GM18507 (cell line): ENCODE measurements at places on chromosomes 11 and 22.

GRCh38 chr11:13061294-13061990 is 52.3 kb downstream of the RASSF10 start:
- DNase-seq: no peak

DNA sequence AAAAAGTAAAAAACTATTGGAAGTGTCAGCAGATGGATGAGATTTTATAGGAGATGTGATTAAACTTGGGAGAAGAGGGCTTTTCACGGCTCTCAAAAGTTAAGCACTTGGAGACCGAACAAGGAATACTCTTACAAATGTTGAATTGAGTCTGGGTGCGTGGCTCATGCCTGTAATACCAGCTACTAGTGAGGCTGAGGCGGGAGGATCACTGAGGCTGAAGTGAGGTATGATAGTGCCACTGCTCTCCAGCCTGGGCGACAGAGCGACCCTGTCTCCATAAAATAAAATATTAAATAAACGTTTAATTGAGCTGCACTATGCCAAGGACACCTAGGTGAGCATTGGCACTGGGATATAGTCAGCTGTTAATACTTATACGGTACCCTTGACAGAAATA is 1.9 kb downstream of the CEP57 start:
- no peak for DNase-seq

DNA sequence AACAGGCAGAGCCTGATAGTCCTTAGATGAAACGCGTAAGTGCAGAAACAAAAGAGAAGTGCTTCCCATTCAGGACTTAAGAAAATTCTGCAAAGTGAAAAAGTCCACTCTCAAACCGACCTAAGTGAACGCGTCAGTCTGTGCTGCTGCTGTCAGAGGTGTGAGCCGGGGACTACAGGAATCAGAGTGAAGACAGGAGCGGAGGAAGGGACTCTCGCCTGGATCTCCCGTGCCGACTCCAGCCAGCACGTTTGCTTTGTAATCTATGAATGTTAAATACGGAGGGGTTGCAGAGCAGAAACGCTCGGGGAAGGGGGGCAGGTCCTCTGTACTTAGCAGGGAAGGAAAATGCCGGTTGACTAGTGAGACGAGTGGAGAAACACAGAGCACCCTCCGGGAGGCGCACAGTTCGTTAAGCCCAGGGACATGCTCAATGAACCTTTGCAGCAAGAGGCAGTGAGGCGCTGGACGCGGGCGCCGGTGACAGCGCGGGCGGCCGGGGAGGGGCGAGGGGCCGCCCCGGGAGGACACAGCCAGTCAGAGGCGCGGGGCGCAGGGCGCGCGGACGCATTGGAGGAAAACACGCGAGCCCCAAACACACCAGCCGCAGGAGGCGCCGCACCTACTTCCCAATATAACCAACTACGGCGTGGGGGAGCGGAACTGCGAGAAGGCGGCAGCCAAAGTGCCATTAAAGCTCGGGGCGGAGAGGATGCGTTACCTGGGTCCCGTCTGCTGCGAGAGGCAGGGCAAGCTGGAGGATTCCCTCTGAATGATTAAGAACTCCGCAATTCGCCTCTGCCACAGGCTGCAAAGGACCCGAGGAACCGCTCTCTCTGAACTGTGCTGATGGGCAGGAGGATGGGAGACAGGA is at the start of gene CNTN5:
Gene CNTN5, plus strand, starts transcription at position 598 of the 874 bp plus-strand sequence.
- no peak for DNase-seq

DNA sequence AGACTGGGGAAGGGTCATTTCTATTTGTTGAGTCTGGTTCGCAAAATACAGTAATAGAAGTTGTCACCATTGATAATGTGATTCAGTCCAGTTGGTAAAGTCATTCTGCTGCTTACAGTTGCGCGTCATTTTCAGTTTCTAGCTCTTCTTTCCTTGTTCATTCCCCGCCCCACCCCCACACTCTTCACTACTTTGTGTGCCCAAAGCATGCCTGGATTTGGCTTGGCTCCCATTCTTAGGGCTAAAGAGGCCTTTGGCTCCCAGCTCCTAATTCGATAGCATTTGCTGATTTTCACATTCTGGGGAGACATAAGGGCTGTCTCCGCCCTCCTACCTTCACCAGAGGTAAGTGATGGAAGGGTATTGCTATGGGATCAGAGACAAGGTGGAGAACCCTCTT is 43.0 kb downstream of the CECR2 start:
- DNase-seq: no peak

- DNase-seq: no peak
Measured at GRCh38 chr11:47768101-47768612, 1.0 kb upstream of the FNBP4 start.

GRCh38 chr11:3876613-3877012 is 21.1 kb downstream of the STIM1 start:
- no peak for DNase-seq
